ENCODE measurements at places on chromosomes 13 and 19.

DNA sequence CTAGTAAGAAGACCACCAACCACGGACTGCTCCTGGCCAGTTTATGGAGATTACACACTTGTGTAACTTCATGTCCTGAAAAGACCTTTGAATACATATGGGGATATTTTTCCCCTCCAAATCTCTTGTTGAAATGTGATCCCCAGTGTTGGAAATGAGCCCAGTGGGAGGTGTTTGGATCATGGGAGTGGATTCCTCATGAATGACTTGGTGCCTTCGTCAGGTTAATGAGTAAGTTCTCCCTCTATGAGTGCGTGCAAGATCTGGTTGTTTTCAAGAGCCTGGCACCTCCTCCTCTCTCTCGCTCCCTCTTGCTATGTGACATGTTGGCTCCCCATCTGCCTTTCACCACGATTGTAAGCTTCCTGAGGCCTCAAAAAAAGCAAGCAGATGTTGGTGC, 769.0 kb upstream of the SLITRK1 start:
- DNase-seq = no peak

GRCh38 chr19:5086725-5087439, 118.0 kb downstream of the KDM4B start:
- no peak for DNase-seq

GRCh38 chr13:27022571-27023311, 148.9 kb downstream of the USP12 start:
- no peak for DNase-seq

DNA sequence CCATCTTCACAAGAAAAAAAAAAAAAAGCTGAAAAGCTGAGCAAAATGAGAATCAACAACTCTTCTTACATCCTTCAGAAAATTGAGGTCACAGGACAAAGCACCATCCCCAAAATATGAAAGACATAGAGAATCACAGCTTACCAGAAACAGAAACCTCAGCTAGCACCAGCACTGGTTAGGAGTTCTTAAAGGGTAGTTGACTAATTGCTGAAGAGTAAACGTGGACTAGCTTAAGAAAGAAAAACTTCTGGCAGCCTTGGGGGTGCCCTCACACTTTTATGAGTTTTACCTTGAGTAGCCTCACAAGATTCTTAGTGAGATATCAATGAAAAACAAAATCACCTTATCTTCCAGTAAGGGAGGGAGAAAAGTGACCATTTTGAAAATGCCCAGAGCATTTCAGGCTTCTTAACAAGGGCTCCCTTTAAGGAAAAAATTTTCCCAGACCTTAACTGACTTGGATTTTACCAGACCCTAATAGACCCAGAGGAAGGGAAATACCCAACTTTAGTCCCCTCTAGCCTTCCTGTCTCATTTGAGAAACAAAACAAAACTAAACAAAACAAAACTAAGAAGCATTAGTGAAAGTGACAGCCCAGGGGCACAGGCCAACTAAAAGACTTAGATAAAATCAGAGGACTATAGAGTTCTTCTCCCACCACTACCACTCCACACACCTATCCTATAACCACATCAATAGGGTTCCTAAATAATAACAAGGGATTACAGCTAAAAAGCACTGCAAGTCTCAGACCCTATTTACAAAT, 888.6 kb downstream of the DIAPH3 start:
- no peak for DNase-seq

DNA sequence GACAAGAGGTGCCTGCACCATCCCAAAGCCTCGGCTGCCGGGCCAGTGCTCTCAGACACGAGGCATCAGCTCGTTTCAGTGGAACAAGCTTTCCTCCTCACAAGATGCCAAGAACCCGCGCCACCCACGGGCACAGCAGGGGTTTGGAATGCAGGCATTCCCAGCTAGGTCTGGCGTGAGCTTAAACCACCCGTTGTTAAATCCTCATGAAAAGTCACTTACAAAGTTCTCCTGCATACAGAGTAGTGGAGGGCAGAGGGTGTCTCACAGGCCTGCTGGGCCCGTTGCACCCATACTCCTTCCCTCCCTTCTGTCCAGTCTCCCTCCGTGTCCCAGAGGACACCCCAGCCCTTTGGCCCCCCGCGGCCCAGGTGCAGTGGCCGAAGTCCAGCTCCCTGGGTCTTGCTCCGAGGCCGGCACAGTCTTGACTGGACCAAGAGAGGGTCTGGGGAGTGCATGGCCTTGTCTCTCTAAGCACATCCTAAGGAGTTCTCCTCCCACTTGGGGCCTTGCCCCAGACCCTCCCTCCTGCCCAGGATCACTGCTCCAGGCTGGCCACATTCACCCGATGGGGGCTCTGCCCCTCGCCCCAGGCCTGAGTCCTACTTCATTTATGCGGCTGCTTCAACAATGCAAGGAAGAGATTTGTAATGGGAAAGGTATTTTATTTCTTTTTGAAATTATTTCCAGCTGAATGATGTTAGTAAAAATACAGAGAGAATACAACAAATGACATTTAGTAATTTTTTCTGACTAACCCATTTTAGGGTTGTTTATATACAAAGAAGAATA, 35.2 kb upstream of the GRTP1 start:
- DNase-seq = no peak

DNA sequence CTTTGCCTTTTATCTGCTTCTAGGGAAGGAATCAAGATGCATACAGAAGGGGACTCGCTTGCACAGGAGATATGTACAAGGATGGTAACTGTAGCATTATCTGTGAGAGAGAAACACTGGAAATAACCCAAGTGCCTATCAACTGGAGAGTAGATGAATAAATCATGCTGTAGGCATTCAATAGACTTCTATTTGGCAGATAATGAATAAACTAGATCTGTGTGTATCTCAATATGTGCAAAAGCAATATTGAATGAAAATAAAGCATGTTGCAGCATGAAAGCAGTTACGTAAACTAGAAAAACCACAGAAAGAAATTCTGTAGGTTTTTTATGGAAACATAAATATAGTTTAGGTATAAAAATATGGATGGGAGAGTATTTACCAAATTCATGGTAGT, 38.6 kb upstream of the RGCC start:
- no peak for DNase-seq

DNA sequence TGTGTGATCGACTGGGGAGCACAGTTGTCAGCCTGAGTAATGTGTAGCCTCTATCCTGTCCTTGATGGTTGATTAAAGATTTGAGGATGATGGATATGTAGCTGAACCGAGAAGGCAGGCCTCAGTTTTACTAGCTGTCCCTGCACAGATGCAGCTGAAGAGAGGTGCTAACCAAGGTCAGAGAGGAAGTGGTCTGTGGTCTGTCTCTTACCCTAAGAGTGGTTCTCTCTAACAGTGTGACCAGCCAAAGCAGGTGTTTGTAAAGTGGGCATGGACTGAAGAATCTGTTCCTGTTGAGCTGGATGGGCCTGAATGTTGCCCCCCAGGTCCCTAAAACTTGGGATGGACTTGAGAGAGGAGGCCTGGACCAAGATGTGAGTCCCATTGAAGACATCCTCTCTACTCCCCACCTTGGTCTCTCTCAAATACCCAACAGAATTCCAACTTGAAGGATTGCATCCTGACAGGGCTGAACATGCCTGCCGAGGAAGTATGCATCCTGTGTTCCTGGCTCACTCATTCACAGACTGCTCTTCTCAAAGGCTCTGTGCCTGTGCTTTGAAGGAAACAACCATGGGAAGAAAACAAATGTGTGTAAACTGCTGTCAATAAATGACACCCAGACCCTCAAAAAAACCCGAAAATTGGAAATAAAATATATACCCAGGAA, 223.8 kb downstream of the MAB21L1 start:
- no peak for DNase-seq
